ENCODE measurements at places on chromosomes 3 and 15. TPM values are rescaled to one million over a fixed set of nuclear protein-coding genes. Genes with fewer than 3 reads are reported as not detected.

Gene IGSF10
- total RNA-seq, result 0.74 TPM

Gene TGM4
- not detected for total RNA-seq

Gene TF
- total RNA-seq, result 2.7 TPM

Gene GATA2
- 0.74 TPM for total RNA-seq

Gene CLEC3B
- total RNA-seq, result 19.2 TPM

Gene FMN1
- total RNA-seq, result 1.5 TPM

Gene SNTN
- not detected for total RNA-seq

Gene CCR9
- not detected for total RNA-seq

Gene ABTB1
- total RNA-seq, result 8.4 TPM

Gene A4GNT
- not detected for total RNA-seq

Gene ZMAT3
- total RNA-seq, result 10.8 TPM

Gene ZNF860
- 2.2 TPM for total RNA-seq

Gene LRCH3
- 86.8 TPM for total RNA-seq

Gene THRB
- total RNA-seq, result 54.1 TPM

Gene TMEM207
- not detected for total RNA-seq

Gene RNF111
- total RNA-seq, result 34.4 TPM

Gene SKOR1
- 0.25 TPM for total RNA-seq

Gene C3orf80
- 9.6 TPM for total RNA-seq

Gene ISLR2
- 176 TPM for total RNA-seq

Gene HRG
- not detected for total RNA-seq

Gene RPLP1
- total RNA-seq, result 57.3 TPM

Gene USP4
- 26.3 TPM for total RNA-seq

Gene PROK2
- 0.98 TPM for total RNA-seq

Gene SACM1L
- 32.7 TPM for total RNA-seq

Gene ACTRT3
- total RNA-seq, result 2.2 TPM

Gene EIF2A
- total RNA-seq, result 186 TPM

Gene CAND2
- total RNA-seq, result 10.6 TPM

Gene ABHD17C
- 15.7 TPM for total RNA-seq

Gene PEX5L
- 47.5 TPM for total RNA-seq

Gene MCF2L2
- 32.5 TPM for total RNA-seq

Gene TM4SF1
- 13.5 TPM for total RNA-seq

Gene CHCHD6
- 28.5 TPM for total RNA-seq

Gene ATP10A
- 0.74 TPM for total RNA-seq

Gene PDZRN3
- 28.0 TPM for total RNA-seq

Gene DUT
- total RNA-seq, result 47.5 TPM

Gene CCR1
- total RNA-seq, result 0.49 TPM

Gene ACSBG1
- total RNA-seq, result 3.0 TPM

Gene SIDT1
- 3.7 TPM for total RNA-seq

Gene CD200
- total RNA-seq, result 46.2 TPM

Gene RBMS3
- 7.6 TPM for total RNA-seq

Gene CHL1
- total RNA-seq, result 896 TPM

Gene SEMA7A
- total RNA-seq, result 25.8 TPM

Gene ETV5
- total RNA-seq, result 28.8 TPM

Gene WDR93
- 0.25 TPM for total RNA-seq

Gene MELTF
- 4.4 TPM for total RNA-seq

Gene SI
- total RNA-seq, result not detected

Gene GOLGA6D
- under 0.01 TPM for total RNA-seq

Gene TM6SF1
- total RNA-seq, result 27.3 TPM

Gene PARP6
- total RNA-seq, result 60.2 TPM

Gene FANCD2OS
- not detected for total RNA-seq

Gene KLHL40
- total RNA-seq, result not detected

Gene GABRR3
- total RNA-seq, result under 0.01 TPM

Gene ZNF501
- total RNA-seq, result 17.5 TPM

Gene PRRT3
- 2.5 TPM for total RNA-seq

Gene SLCO2A1
- 0.74 TPM for total RNA-seq

Gene GPR149
- total RNA-seq, result 1.7 TPM

Gene GRK7
- total RNA-seq, result 0.25 TPM

Gene DAZL
- total RNA-seq, result not detected

Gene FBXL2
- 43.8 TPM for total RNA-seq

Gene PLSCR5
- 0.25 TPM for total RNA-seq
